ENCODE measurements at places on chromosomes 4 and X.

DNA sequence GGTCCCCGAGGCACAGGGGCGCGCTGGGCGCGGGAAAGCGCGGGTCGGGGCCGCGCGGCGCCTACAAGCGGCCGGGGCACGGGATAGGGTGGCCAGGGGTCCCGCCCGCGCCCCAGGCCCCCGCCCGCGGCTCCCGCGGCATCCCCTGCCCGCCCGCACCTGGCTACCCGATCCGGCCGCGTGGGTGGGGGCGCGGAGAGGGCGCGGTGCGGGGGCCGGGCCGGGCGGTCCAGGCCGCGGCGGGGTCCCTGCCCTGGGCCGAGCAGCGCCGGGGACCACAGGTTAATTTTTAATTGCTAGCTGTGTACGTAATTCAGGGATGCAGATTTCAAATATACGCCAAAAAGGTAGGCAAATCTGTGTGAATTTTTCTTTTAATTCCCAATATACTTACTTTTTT lies 44.3 kb upstream of the FAM47C start:
- no peak for DNase-seq

DNA sequence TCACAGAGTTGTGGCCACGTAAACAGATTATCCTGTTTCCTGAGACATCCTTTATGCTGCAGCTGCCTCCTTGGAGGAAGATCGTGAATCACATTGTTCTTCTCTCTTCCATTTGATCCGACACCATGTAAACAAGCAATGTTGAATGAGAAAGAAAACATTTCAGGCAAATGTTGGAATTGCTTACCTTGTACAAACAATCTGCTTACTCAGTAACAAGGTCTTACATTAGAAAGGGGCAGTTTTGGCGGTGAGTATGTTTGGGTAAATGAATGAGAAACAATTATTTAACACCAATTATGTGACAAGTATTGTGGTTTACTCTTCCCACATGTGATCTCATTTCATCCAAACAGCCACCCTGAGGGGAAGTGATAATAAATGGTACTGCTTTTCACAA lies 637.8 kb downstream of the RAB28 start:
- no peak for DNase-seq

DNA sequence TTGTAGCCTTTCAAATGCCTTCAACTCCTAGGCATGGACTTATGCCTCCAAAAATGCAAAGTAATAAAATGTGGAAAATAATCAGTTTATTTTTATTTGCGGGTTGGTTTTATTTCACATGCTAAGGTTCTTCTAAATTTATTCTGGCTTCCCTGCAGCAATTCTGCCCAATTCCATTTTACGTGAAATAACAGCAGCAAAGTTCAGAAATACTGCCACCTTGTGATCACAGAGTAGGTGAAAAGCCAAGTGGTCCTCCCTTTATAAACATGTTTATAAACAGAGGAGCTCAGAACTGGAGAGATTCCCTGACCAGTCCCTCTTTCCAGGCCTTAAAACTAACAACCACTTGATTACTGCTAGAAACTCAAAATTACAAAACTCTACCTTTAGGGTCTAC lies 14.7 kb upstream of the DCHS2 start:
- peak; percentile 13 for DNase-seq

- DNase-seq, result no peak
Observed at GRCh38 chrX:53251307-53251706, 26.3 kb upstream of the KDM5C start.

DNA sequence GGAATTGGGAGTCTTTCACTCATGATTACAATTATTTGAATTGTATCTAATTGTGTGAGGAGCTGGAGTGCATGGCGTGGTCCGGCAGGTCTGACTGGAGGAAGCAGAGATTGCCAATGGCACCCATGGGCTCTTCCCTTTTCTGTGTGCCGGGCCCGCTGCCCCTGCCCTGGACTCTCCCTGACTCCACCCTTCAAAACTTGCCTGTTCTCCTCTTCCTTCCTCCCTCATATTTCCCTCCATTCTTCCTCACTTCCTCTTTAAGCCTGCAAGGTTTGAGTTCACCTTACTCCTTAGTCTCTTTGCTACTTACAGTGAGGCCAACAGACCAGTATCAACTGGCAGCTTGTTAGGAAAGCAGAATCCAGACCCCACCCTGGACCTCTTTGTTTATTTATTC lies 6.5 kb upstream of the STBD1 start:
- DNase-seq, result no peak

- DNase-seq, result no peak
Observed at GRCh38 chr4:67918428-67918827, 34.6 kb upstream of the TMPRSS11D start.

GRCh38 chr4:1466034-1466862 lies 60.0 kb upstream of the NKX1-1 start:
- DNase-seq, result no peak

- DNase-seq, result no peak
Observed at GRCh38 chrX:48480583-48480982, 4.6 kb downstream of the FTSJ1 start.

- no peak for DNase-seq
Observed at GRCh38 chrX:576904-577560, 53.6 kb upstream of the SHOX start.

- no peak for DNase-seq
Observed at GRCh38 chrX:103405009-103405333, 28.6 kb downstream of the BEX3 start.

DNA sequence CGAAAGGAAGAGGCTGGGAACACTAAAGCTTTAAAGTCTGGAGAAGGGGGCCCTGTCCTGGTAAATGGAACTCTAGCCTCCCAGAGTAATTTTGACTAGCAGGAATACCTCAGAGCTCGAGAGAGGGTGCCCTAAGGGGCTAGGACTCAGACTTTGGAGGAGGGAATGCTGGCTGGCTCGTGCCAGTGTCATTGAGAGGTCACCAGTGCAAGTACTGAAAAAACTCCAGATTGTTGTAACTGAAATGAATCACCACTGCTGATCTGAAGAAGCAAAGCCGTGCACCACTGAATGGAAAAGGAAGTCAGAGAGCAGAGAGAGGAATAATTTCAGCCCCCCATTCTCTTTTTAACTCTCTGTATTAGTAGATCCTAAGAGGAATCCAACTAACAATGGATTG lies 690.2 kb downstream of the FAT4 start:
- DNase-seq, result no peak

DNA sequence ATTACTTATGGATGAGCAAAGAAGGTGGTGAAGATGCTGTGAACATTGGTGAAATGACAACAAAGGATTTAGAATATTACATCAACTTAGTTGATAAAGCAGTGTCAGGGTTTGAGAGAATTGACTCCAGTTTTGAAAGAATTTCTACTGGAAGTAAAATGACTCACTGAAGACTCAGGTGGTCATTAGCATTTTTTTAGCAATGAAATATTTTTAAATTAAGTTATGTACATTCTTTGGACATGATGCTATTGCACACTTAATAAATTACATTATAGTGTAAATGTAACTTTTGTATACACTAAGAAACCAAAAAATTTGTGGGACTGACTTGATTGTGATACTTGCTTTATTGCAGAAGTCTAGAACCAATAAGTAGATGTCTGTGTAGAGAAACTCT lies 56.9 kb downstream of the USO1 start:
- DNase-seq, result no peak

- no peak for DNase-seq
Observed at GRCh38 chr4:53424280-53424679, 46.8 kb downstream of the FIP1L1 start.

DNA sequence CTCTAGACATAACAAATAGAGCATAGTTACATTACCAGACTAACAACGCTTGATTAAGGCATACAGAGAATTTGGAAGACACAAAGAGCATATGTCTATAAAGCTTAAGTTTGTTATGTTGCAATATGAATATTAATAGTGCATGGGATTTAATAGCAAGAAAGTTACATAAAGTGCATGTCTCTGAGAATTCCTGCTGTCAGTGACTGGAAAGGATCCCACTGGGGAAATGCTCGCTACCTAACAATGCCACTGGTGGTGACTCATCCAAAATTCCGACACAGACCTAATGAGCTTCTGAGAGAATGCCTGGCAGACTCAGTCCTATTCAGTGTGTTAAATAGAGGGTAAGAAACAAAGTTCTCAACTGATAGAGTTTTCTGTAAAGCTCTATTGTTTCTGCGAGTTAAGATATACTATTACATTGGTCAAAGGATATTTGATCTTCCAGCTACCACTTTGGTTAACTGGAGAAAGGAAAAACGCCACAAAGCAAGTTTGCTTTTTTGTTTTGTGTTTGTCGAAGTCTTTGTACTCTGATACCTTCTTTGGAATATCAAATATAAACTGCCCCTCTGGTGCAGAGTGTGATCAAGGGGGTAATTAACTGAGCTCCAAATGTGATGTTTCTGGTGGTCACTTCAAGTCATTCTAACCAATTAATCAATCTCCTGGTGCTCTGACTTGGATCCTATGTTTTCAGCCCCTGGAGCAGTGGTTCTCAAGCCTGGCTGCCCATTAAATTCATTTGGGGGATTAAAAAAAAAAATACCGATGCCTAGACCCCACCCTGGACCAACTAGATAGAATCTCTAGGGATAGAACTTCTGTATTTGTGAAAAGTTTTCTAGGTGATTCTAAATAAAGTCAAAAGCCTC lies 107.9 kb downstream of the PALLD start:
- DNase-seq, result peak; percentile 59

GRCh38 chr4:147975933-147976928 lies 244.3 kb downstream of the ARHGAP10 start:
- DNase-seq, result no peak

DNA sequence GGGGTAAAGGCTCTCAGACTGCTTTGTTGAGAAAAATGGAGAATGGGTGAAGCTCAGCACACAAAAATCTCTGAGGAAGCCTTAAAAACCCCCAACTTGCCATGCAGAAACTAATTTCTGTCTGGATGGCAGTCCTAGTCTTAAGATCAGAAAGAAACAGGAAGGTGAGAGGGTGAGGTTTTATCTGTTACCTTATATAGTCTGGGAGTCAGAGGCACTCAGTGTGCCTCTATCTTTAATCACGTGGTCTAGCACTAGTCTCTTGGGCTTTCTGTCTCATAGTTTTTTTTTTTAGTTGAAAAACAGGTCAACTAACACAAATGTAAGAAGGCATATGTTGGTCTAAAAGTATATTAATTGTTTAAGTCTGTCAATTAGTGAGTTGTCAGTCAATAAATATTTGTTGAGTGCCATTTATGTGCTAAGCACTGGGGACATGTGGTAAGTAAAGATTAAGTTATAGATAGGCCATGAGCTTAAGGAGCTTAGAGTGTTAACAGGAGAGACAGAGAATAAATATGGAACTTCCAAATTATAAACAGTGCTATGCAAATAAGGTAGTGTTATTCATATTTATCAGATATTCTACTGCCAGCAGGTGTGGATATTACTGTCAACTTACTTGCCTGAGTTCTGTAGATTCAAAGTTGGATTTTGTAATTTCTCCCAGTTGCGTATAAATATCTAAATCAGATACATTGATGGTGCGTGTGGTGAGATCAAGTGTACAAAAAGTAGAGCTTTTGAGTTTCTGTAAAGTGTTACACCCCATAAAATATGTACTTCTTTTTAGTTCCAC lies 7.0 kb downstream of the CYBB start:
- no peak for DNase-seq

DNA sequence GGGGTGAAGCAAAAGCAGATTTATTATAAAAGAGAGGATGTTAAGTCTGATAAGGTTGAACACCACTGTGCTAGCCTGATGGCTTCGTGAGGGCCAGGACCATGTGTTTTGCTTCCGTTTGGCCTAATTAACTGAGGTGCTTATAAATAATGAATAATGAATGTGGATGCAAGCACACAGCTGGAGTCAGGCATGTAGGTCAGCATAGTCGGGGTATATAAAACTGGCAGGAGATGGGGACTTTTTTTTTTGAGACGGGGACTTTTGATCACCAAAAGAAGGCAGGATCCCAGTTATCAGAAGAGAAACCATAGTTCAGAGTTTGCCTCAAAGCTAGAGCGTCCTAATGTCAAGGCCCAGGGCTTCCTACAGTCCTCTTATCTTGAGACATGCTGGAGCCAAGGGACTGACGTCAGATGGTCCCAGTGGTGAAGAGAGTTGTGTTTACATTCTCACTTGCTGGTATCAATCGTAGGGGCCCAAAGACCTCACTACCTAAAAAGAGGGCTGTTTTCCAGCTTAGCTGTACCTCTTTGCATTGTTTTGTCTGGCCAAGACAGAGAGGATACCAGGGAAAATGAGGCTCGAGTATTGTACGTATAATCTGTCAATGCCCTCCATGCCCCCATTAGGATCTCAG lies 50.4 kb downstream of the RTL9 start:
- no peak for DNase-seq

- DNase-seq, result no peak
Observed at GRCh38 chrX:38970845-38971244, 169.6 kb downstream of the MID1IP1 start.

DNA sequence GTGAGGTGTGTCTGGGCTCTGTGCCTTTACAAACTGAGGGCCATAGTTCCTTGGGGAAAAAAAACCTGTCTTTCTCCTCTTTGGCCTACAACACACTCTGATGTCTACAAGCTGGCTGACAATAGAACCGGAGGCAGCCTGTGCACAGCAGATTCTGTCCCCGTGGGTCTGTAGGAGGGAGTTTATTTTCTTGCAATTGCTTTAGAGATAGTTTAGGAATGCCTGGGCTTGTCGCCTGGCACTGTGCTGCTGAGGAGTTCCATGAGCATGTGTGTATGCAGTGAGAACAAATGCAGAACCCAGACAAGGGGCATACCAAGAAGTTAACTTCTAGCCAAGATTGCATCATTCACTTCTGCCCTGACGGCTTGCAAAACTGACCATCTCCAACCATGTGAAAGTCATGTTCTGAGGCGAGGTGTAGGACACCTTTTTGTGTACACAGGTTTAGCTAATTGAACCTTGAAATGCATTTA lies 54.1 kb downstream of the CCNI start:
- peak; percentile 42 for DNase-seq

DNA sequence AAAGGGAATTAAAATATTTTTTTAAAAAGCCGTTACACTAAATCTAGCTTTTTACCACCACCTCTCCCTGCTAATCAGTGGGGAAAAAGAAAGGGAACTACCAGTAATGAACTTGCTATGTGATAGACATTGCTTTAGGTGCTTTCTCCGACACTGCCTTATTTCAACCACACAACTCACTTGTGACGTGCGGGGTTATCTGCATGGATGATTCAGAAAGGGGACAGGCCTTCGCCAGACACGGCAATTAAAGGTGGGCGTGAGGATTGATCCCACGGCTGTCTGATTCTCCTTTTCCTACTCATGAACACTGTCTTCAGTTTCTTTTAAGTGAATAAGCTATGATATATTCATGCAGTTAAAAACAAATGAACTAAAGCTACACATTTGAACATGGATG lies 882 bp upstream of the CXCR3 start:
- no peak for DNase-seq

GRCh38 chr4:25110527-25111329 lies 49.5 kb downstream of the SEPSECS start:
- DNase-seq, result no peak

- DNase-seq, result no peak
Observed at GRCh38 chr4:26568446-26568994, 15.4 kb upstream of the TBC1D19 start.

GRCh38 chr4:141169391-141169790 lies 36.1 kb upstream of the RNF150 start:
- DNase-seq, result no peak

DNA sequence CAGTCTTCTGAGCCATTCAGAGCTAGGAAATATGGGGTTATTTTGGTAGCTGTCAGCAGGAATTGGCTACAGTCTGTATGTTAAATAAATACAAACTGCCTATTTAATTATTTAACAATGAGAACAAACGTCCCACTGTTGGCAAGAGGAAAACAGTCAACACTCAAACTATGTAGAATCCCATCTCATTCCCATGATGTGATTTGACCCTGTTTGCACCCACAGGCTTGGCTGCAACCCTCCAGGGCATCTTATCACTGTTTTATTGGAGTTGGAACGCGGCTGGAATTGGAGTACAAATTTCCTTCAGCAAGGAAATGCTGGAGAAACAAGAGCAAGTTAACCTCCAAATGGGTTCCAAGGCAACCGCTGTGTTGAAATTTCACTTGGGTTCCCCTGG lies 124.0 kb downstream of the KIT start:
- DNase-seq, result peak; percentile 24
